ENCODE measurements at places on chromosomes 16 and 17.

- DNase-seq = no peak
These were observed 1.9 kb upstream of the CD68 start for GRCh38 chr17:7577327-7578199.

DNA sequence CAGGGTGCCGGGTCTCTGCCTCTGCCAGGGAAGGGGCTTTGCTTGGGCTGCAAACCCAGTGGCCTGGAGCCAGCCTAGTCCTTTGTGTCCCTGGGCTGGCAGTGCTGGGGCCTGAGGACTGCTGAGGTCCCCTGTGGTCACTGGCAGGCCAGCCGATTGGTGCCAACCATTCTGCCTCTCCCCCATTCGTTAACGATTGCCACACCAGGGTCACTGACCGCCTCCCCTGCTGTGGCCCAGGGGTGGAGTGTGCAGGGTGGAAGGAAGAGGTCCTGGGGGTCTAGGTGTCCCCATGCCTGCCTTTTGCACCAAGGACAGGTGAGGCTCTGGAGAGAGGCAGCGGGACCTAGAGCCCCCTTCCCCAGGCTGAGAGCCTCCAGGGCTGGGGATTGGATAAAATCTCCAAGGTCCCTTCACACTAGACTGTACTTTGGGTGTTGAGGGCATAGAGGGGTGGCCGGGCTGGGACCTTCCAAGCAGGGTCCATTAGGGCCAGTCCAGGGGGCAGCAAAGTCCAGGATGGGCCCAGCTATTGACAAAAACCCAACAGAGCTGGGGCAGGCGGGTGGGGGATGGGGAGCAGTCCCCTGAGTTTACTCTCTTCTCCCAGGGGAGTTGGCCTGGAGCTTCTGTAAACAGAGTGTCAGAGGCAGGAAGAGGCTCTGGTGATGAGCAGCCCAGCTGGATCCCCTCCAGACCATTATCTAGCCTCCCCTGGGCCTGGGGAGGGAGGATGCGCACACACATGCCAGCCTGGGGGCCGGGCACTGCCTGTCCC, 1.1 kb downstream of the VASN start:
- DNase-seq = peak; percentile 82

DNA sequence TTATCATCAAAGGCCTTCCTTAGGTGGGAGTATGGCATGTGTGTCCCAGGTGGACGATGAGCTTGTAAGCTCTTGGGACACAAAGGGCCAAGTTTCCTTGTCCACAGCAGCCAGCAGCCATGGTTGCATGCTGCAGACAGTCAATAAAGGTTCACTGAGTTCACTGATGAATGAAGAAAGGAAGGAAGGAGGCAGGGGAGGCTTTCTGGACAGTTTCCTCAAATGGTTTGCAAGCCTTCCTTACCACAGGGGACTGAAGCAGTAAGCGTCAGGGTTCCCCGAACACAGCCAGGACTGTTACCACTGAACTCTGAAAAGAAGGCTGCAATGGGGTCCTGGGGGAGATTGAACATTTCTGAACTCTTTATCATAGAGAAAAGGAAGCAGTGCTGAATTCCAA, 111.1 kb downstream of the GAS7 start:
- DNase-seq = peak; percentile 36

GRCh38 chr17:65801513-65801912, 240.1 kb upstream of the AXIN2 start:
- no peak for DNase-seq

- peak; percentile 61 for DNase-seq
These were observed 14.7 kb downstream of the RARA start for GRCh38 chr17:40323391-40324381.

- no peak for DNase-seq
These were observed 473.3 kb upstream of the PSMD7 start for GRCh38 chr16:73823205-73823849.

DNA sequence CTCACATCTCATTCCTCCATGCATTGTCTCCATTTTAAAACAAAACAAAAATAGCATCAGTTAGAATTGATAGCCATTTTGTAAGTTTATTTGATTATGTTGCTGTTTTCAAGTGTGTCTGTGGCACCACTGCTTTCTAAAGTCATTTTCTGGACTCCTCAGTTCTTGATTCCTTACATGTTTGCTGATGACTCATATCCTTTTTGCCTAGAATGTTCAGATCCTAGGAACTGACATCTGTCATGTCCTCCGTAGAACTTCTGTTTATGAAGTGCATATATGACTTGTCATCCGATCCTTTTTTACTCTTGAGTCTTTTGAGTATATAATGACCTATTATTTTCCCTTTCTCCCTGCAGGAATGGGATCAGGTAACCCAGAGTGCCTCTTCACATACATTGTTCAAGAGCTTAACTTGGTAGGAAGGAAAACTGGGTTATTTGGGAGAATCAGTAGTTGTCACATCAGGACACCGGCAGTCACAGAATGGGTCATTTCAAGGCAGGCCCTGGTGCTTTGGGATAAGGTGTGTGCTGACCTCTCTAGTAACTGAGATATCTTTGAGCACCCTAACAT, 69.2 kb downstream of the MAP2K4 start:
- peak; percentile 76 for DNase-seq

GRCh38 chr16:73288520-73288919, 240.6 kb upstream of the ZFHX3 start:
- DNase-seq = no peak

- DNase-seq = no peak
These were observed 71.8 kb upstream of the ZNF469 start for GRCh38 chr16:88310796-88311605.

DNA sequence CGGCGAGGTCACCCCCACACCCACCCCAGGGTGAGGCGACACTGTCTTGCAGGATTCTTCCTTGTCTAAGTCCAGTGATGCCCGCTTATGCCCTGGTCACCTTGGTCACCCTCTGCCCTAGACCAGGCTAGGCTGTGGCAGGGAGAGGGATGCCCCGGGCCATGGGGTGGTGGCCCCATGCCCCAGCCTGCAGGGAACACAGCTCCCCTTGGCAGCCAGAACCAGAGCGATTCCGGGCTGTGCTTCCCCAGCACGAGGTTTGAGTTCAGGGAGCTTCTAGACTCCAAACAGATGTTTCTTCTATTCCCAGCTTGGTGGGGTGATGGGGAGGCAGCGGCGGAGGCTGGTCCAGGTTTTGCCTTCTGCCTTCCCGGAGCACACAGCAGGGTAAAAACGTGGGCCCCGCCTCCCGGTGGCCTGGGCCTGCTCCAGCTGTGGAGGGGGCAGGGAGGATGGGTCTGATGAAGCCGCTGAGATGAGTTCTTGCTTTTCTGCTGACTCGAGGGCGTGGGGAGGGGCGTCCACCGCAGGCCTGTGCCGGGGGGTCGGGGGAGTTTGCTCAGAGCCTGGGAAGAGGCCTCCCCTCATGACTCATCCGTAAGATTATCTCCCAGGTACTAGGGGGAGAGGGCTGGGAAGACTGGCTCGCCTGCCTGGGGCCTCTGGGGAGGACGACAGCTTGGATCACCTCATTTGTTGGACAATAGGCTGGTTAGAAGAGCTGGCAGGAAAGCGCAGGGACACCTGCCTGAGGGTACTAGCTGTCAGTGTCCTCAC, 15.4 kb downstream of the SMTNL2 start:
- DNase-seq = peak; percentile 73

DNA sequence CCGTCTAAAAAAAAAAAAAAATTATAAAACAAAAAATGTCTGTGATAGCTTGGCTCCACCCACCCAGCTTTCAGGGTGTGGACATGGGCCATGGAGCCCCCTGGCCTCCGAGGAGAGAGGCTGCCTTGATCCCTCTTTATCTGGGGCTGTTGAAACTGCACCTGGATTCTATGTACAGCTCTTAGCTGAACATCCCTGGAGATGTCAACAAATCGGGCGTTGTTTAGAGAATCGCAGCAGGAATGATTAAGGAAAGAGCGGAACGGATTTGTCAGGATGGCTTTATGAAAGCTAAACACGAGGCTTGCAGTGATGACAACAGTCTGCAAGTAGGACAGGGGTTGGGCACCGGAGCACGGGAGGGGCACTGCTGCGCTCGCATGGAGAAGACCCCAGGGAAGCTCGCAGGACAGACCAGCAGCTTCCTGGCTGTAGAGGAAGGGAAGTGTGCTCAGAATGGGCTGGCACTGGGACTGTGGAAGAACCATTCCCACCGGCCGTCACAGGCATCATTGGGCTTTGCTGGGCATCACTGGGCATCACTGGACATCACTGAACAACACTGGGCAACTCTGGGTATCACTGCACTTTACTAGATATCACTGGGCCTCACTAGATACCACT, 195.8 kb upstream of the FOXF1 start:
- DNase-seq = no peak

- peak; percentile 7 for DNase-seq
These were observed 2.9 kb downstream of the KPNB1 start for GRCh38 chr17:47652570-47652969.

GRCh38 chr16:81444448-81445121, at the start of gene CMIP:
Gene CMIP (plus strand): TSS chr16:81444808.
- peak; percentile 88 for DNase-seq

DNA sequence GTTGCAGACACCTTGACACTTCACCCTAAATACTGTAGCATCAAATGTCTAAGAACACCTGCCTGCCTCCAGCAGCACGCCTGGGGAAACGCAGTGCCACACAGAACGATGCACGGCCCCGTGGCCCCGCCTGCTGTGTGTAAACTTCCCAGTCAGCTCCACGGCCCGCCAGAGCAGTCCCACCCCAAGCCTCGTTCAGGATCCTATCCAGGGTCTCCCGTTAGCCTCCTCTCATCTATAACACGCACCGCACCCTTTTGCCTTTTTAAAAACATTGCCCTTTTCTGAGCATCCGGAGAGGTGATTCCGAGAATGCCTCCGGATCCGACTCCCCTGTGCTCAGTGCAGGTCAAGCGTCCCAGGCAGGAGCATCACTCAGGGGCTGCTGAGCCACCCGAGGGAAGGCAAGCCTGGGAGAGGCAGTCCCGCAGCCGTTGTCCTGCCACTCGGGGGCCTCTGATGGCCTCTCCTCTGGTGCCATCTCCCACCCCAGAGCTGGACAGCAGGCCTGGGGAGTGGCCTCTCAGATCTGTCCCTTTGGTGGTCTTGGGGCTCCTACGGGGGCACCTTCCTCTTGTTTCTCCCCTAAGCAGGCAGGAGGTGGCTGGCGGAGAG, 37.9 kb upstream of the SLC38A10 start:
- DNase-seq = no peak

DNA sequence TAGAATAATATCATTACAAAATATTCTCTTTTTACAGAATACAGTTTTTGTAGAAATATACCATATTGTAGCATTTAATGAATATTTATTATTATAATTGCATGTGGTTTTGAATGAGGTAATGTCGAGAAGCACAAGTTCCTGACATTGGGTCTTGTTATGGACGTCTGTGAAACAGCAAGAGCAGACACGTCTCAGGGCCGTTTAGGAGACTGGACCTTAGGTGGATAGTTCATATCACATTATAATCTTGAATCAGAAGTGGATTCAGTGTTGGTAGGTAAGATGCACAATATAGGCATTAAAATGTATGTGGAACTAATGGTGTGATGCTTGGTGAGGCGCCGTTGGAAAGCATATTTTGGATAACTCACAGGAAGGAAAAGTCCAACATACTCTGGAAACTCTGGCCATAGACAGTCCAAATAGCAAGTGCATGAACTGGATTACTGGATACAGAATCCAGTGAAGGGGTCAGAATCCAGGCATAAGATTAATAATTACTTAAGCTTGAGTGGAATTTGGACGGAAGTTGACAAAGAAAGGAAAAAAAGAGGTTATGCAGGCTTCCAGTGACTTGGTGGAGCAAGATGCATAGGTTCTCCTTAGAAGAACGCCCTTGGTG, 17.2 kb downstream of the ABCA8 start:
- no peak for DNase-seq

GRCh38 chr16:82451449-82451848, 175.3 kb upstream of the CDH13 start:
- no peak for DNase-seq

GRCh38 chr16:80016731-80017326, 416.3 kb upstream of the MAF start:
- DNase-seq = no peak

GRCh38 chr16:87305505-87306391, 11.4 kb downstream of the C16orf95 start:
- DNase-seq = peak; percentile 83

- no peak for DNase-seq
These were observed 17.9 kb downstream of the CA7 start for GRCh38 chr16:66862023-66862520.

DNA sequence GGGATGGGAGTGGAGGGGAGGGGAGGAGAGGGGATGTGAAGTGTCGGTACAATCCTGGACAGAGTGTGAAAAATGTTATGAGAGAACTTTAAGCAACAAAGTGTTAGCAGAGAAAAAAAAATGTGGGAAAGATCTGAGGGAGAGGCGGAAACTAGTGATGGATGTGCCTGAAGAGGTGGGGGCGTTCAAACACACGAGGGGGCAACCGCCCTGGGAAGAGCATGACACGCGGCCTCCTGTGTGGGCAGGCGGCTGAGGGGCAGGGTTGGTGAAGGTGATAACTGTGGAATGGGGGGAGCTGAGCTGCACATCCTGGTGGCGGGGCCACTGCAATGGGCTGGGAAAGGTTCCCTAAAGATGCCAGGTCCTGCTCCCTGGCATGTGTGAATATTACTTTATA, 30.1 kb downstream of the IFT140 start:
- DNase-seq = no peak

- DNase-seq = no peak
These were observed 6.1 kb downstream of the SGSM2 start for GRCh38 chr17:2343421-2343820.

- peak; percentile 73 for DNase-seq
These were observed 5.0 kb downstream of the CA4 start for GRCh38 chr17:60154616-60155426.

- DNase-seq = peak; percentile 88
These were observed 140.1 kb downstream of the CLEC16A start for GRCh38 chr16:11084484-11084875.

- no peak for DNase-seq
These were observed 7.7 kb upstream of the KRT38 start for GRCh38 chr17:41448506-41448905.

DNA sequence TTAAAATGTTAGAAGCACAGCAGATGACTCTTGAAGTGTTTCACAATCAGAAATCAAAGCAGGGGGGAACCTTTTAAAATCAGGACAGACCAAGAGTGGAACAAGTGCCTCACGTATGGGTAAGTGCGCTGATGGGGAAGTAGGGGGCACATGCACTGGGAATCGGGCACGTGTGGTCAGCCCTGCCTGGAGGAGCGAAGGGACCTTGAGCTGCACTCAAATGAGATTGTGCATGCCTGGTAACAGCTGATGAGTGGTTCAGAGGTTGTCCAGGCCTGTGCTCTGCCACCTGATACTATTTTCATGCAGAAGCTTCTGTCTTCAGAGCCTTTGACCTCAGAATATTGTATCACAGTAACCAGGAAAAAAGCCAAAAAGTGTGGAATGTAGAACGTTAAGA, 13.7 kb upstream of the XYLT2 start:
- no peak for DNase-seq
